ENCODE measurements at places on chromosomes 4 and X.

GRCh38 chr4:178081176-178081575 is 638.9 kb upstream of the AGA start:
- no peak for DNase-seq

DNA sequence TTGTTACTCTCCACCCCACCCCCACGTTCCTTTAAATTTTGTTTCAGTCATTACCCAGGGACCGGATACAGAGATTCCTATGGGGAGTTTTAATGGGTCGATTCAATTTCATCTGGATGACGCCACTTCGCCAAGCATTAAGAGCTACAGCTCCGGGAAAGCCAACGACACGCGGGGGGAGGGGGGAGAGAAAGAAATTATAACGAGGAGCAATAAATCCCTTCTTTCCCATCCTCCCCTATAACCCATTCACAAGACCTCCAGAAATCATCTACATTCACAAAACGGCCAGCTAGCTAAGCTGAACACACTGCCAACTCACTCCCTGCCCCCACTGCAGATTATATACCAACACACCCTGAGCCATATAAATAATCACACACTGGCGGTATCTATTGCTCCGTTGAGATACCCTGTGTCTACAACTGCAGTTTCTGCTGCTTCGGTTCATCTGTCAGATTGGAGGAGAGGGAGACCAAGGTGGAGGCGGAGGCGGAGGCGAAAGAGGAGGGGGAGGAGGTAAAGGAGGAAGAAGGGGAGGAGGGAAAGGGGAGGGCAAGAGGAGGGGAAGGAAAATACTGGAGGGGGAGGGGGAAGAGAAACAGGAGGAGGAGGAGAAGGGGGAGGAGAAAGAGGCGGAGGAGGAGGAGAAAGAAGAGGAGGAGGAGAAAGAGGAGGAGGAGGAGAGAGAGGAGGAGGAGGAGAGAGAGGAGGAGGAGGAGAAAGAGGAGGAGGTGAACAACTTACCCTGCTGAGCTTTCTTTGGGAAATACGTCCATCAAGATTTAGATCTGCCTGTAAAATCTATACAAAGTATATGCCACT is 113.9 kb upstream of the VAMP7 start:
- DNase-seq: peak; percentile 84

DNA sequence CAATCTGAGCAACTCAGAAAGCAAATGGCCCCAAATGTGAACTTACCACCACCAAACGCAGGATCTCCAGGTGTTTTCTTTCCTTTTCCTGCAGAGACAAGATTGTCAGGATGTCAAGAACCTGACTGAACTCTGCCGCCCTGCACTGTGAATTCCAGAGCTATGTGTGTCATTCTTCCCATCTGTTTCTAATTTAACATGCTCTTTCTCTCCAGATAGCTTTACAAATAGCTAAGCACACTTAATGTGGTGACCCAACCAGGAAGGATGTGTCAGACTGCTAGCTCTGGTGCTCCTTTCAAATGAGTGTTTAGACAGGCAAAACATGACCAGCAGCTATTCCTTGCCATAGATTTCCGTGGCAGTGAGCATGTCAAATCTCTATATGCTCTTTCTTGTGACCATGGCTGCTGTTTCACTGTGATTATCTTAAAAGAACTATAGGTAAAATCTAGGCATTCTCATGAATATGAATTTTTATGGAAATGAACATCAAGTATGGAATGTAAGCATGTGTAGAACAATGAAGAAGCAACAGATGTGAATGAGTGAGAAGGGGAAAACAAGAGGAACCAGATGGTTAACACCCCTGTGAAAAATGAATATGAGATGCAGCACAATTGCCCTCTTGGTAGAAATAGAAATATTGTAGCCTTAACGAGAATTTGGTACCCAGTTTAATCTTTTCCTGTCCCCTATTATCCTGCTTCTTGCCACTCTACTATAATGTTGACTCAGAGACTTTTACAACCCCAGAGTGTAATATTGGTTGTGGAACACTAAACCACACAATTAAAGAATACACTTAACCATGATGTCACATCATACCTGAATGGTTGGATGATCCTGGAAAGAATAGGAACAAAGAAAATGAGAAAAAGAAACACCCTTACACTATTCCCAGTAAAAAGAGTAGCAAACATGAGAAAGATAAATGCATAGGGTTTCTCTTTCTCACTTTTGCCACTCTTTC is 247.8 kb upstream of the DKK2 start:
- peak; percentile 97 for DNase-seq

GRCh38 chr4:184873054-184873453 is 47.3 kb upstream of the ACSL1 start:
- DNase-seq: no peak

- DNase-seq: peak; percentile 92
Measured at GRCh38 chr4:114364857-114365256, 233.8 kb upstream of the UGT8 start.

DNA sequence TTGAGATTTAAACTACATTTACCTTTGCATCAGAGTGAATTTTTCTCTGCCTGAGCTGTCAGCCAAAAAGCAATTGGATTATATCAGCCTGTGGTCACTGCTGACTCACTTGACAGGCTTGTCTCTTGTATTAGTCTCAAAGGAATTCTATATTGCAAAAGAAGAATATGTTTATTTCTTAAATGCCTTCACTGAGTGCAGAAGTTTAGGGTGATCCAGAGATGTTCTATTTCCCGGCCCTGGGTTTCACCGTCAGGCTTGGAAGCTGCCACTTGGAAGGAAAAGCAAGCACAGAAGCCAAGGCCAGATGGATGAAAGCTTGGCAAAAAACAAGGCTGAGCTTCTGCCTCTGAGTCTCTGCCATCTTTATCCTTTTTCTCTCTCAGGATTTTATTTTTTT is 80.9 kb downstream of the FAM114A1 start:
- DNase-seq: peak; percentile 96

GRCh38 chrX:19893727-19894126 is 6.3 kb upstream of the SH3KBP1 start:
- DNase-seq: peak; percentile 76

DNA sequence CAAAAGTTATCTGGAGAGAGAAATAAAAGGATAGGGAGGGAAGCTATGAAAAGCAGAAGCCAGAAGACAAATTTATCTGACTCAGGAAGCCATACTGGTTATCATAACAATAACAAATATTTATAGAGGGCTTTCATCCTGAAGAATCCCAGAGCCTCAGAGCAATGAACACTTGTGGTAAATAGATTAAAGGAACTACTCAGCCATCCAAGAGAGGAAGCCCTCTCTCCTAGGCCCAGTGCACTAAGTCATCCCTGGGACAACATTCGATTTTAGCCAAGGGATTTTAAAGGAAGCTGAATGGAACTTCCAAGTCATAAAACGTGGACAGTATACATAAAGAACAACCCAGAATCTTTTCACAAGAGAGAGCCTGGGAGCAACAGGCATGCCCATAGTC is 76.9 kb downstream of the COL4A6 start:
- no peak for DNase-seq

Data from AG10803 (cell line).